ENCODE measurements at places on chromosomes 7 and 10.

- DNase-seq: no peak
Measured at GRCh38 chr7:38461887-38462286, 169.3 kb downstream of the AMPH start.

GRCh38 chr7:47428052-47428767 is 153.7 kb downstream of the TNS3 start:
- no peak for DNase-seq

- DNase-seq: peak; percentile 90
Measured at GRCh38 chr7:105439174-105439893, 50.6 kb upstream of the SRPK2 start.

GRCh38 chr7:101688183-101688831 is 59.2 kb upstream of the MYL10 start:
- DNase-seq: peak; percentile 52

DNA sequence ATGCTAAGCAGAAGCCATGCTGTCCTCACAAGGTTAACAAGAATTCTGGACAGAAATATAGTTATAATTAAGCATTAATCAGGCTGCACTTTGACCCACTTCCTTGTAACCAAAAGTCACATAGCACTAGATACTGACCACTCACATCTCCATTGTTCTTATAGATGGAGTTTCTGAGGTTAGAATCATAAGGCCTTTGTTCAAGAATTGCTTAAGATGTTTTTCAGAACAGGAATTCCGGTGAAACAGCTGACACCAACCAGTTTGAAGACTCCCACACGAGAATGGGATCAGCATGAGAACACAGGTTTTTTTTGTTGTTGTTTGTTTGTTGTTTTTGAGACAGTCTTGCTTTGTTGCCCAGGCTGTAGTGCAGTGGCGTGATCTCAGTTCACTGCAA is 488.3 kb upstream of the NRP1 start:
- DNase-seq: no peak

- no peak for DNase-seq
Measured at GRCh38 chr10:43071865-43072650, 4.8 kb upstream of the RET start.

GRCh38 chr10:96978621-96979154 is 146.6 kb downstream of the LCOR start:
- no peak for DNase-seq
